ENCODE measurements at places on chromosomes 3 and 15. TPM values are rescaled to one million over a fixed set of nuclear protein-coding genes. Genes with fewer than 3 reads are reported as not detected.

DNA sequence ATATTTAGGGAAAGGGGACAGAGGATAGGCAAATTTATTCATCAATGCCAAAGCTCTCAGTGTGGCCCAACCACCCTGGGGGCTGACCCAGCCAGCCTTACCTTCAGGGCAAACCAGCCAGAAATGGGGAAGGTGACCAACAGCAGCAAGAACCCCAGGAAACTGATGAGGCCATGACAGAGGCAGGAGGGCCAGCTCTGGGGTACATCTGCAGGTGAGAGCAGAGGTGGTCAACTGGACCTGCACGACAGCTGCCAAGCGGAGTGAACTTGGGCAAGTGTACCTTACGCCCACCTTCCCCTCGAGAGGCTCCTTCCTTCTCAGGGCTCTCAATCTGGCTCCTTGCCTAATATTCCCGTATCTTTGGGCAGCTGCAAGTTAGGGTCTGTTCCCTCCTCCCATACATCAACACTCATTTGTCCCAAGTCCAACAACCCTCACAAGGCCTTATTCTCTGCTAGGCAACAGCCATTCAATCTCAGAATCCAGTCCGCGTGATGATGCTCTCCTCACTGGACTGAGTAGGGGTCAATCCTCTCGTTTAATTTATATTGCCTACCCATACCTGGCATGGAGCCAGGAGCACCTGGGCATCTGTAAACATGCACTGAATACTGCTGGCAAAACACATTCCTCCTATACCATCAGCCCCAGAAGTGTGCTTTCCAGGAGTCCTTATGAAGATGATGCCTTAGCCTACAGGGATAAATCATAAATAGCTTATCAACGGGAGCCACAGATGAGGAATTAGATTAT, 1.7 kb downstream of the STOML1 start:
- no peak for DNase-seq

- DNase-seq = no peak
Observed at GRCh38 chr3:71311661-71312046, 271.9 kb downstream of the FOXP1 start.

Gene SNX33
- 23.8 TPM for total RNA-seq

DNA sequence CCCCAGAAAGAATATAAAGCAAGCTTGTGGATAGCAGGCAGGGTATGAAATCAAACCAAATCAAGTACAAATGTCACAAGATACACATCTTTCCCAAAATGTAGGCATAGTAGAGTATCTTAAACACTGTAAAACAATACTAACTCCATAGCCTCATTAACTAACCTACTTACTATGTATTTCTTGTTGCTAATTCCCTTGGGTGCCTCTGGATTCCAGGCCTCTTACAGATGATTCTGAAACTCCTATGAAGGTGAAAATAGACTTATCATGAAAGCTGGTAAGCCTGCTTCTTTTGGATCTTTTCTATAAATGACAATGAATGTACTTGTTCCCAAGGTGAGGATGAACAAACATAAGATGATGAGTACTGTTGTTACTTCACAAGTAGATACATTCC, 93.8 kb downstream of the FRMD5 start:
- DNase-seq = no peak

Gene LRRC2
- total RNA-seq = 5.2 TPM

DNA sequence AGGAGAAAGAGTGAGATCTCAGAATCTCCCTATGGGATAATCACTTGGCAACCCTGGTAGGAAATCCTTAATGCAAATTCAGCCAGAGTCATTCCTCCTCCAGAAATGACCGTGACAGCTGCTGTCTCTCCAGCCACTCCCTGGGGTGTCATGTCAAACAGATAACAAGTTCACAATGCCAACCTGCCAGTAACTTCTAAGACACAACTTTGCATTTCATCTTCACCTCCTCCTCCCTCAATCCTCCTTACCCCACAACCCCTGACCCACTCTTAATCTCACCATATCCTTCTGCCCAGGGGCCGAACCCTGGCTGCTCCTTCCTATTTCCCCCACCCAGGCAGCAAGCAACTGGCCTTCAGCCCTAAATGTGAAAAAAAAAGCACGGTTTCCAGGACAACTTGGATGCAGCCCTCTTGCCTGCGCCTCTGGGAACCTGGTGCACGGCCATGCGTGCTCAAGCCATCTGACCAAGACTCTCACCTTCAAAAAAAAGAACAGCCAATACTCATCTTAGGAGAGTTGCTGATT, 166.0 kb downstream of the NTRK3 start:
- DNase-seq = no peak

DNA sequence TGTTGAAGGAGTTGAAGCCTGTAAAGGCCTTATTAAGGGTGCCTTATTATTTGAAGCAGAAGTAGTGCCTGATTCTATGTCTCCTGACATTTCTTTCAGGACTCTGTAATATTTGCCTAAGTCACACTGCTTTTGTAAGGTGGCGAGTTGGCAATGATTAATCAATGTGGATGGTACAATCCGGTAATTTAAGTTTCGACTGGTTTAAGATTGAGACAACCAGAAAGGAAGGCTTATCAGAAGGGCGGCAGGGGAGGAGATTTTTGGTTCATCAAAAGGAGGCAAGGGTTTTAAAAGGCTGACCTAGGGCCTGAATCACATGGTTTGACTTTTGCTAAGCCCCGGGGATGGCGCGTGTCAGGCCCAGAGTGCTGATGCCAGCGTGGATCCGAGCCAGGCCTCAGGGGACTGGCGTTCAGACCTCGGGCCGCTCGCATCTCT, 830 bp upstream of the RNF13 start:
- no peak for DNase-seq

Gene EOMES
- total RNA-seq = not detected

- DNase-seq = no peak
Observed at GRCh38 chr3:82676356-82677026, 915.0 kb upstream of the GBE1 start.

Gene DPH6
- 13.8 TPM for total RNA-seq

Gene C2CD4B
- total RNA-seq = not detected

DNA sequence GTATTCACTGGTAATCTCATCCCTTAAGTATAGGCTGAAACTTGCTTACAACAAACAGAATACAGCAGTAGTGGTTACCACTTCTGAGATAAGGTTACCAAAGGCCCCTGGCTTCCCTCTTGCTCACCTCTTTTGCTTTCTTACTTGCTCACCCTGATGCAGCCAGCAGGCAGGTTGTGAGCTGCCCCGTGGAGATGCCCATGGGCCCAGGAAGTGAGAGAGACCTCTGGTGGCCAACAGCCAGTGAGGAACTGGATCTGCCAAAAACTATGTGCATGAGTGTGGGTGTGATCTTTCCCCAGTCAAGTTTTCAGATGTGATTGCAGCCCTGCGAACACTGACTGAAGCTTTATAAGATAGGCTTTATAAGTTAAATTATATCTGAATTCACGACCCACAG, 48.7 kb downstream of the NMNAT3 start:
- peak; percentile 14 for DNase-seq

GRCh38 chr3:132203889-132204596, 113.2 kb upstream of the ACP3 start:
- no peak for DNase-seq

Gene LMAN1L
- total RNA-seq = not detected

DNA sequence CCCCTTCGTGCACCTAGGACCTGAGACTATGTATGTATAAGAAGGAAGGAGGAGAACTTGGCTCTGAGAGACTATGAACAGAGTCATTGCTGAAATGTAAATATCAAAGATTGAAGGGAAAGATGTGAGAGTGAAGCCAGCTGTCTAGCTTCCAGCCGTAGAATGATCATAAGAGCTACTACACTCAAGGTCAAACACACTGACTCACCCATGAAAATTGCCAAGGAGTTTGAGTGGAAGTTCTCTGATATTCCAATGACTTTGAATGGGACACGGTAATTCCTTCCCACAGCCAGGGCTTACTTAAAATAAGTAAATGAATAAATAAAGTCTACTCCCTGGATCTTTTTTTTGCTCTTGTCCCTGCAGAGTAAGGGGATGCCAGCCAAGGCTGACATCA, 398.9 kb upstream of the TPRG1 start:
- DNase-seq = peak; percentile 87

Gene GP9
- not detected for total RNA-seq

Gene CAND2
- total RNA-seq = 6.1 TPM

- DNase-seq = peak; percentile 90
Observed at GRCh38 chr3:30286007-30286669, 320.3 kb upstream of the TGFBR2 start.

Gene NEK10
- 1.9 TPM for total RNA-seq

- no peak for DNase-seq
Observed at GRCh38 chr3:53712817-53713388, 133.3 kb downstream of the CHDH start.

GRCh38 chr3:4508048-4508981, 15.2 kb downstream of the ITPR1 start:
- no peak for DNase-seq

GRCh38 chr3:55643283-55643682, 156.2 kb upstream of the WNT5A start:
- no peak for DNase-seq

Gene MCF2L2
- total RNA-seq = 0.64 TPM

GRCh38 chr3:41324156-41324475, 124.8 kb downstream of the CTNNB1 start:
- DNase-seq = no peak

- no peak for DNase-seq
Observed at GRCh38 chr3:31064021-31064420, 169.6 kb upstream of the GADL1 start.

Gene HOMER2
- total RNA-seq = 1.3 TPM

Gene GABRR3
- total RNA-seq = not detected

Gene ALDH1A2
- total RNA-seq = 2.9 TPM

- DNase-seq = no peak
Observed at GRCh38 chr3:139108253-139108969, 63.7 kb upstream of the PRR23C start.

GRCh38 chr3:14301558-14301957, 100.8 kb upstream of the SLC6A6 start:
- DNase-seq = peak; percentile 80

- no peak for DNase-seq
Observed at GRCh38 chr3:52895418-52895817, 1.9 kb downstream of the STIMATE start.

GRCh38 chr3:142857056-142857455, 31.8 kb downstream of the PCOLCE2 start:
- no peak for DNase-seq

Gene ZNF501
- total RNA-seq = 5.2 TPM

Gene SNX4
- 37.6 TPM for total RNA-seq

GRCh38 chr3:111864821-111865656, 6.0 kb downstream of the PHLDB2 start:
- DNase-seq = peak; percentile 92

DNA sequence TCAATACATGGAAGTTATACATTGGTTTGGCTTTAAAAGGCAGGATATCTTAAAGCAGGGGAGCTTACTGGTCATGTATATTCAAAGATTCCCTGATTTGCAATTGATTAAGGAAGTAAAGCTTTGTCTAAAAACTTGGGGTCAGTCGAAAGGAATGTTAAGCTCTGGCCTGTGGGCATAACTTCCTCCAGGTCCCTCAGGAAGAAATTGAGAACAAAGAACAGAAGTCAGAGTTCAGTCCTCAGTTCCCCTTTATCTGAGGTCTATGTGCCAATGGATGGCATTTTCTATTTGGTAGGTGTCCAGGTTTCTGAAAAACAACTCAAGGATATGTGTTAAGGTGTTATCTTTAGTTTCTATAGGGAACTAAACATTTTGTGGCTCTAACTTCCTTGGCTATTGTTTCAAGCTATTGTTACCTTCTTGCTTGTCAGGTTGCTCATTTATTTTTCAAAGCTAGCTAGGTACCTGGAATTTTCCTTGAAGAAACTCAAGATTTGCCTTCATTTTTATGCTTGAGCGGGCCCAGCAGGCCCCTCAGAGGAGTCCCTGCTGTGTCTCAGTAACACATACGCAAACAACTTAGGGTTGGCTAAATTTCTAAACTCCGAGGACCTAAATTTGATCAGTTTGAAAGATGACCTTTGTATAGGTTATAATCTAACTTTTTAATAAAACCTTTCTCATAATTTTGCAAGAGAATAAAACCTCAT, 135.0 kb upstream of the UBE2E2 start:
- no peak for DNase-seq

Gene PLA2G4E
- not detected for total RNA-seq

DNA sequence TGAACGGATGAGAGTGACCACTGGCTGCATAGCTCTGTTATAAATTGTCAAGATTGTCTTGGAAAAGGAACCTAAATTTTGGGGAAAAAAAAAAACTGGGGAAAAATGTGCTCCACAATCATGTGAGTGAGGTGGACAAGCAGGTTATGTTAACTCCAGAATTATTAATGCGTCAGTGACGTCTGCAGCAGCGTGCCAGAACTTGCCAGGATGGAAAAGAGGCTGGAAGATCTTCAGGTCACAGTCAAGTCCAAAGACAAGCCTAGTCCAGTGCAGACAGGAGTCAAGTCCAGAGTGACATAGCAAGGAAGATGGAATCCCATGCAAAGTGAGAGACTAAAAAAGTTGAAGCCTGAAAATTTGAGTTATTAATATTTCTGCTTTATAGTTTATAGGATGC, 140.6 kb downstream of the RYR3 start:
- no peak for DNase-seq

Gene FYTTD1
- total RNA-seq = 43.5 TPM

- peak; percentile 20 for DNase-seq
Observed at GRCh38 chr15:74540161-74540760, 759 bp upstream of the ARID3B start.

Gene MYO5C
- not detected for total RNA-seq

DNA sequence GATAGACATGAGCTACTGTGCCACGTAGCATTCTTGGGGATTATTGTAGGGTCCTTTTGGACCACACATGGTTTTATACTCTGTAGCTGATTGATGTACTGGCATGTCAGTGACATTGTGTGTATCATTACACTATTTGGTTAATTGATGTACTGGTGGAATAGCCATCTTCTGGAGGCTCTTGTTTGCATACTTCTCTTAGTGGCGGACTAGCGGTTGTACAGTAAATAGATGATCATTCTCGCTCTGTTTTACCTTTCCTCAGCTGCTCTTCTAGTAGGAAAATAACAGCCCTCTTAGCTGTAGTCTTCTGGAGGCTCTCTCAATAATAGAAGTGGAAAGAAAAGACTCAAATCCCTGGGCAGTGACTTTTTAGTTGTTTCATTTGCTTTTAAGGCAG, 24.8 kb downstream of the IGF1R start:
- no peak for DNase-seq

DNA sequence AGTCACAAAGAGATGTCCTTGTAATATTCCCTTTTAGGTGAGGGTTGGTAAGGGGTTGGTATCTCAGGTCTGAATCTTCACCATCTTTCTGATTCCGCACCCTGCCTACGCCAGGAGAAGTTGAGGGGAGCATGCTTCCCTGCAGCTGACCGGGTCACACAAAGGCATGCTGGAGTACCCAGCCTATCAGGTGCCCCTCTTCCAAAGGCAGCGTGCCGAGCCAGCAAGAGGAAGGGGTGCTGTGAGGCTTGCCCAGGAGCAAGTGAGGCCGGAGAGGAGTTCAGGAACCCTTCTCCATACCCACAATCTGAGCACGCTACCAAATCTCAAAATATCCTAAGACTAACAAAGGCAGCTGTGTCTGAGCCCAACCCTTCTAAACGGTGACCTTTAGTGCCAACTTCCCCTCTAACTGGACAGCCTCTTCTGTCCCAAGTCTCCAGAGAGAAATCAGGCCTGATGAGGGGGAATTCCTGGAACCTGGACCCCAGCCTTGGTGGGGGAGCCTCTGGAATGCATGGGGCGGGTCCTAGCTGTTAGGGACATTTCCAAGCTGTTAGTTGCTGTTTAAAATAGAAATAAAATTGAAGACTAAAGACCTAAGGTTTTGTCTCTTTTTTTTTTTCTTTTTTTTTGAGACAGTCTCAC, 19.8 kb downstream of the TYRO3 start:
- no peak for DNase-seq

Gene P2RY12
- total RNA-seq = under 0.01 TPM

Measured in fibroblast of villous mesenchyme (primary cell).